ENCODE measurements at places on chromosomes 12 and 14. TPM values are rescaled to one million over a fixed set of nuclear protein-coding genes. Genes with fewer than 3 reads are reported as not detected.
A peak's percentile ranks its signal among the peaks of the same experiment; 100 is the strongest.

- H3K27ac ChIP-seq: no peak within 1 kb of the TSS
- no peaks in the 10 kb centered on the region for H3K36me3 ChIP-seq
- no peaks in the 10 kb centered on the region for H3K4me1 ChIP-seq
- H3K27me3 ChIP-seq: peaks cover 19% of the 10 kb centered on the region
These were observed at the start of gene LRTM2 for GRCh38 chr12:1820191-1820895. Gene LRTM2 (plus strand): TSS chr12:1820565. CDS start chr12:1828149, 7,584 bp downstream.

GRCh38 chr12:123726962-123727361 lies 14.8 kb downstream of the ATP6V0A2 start:
- H3K4me1 ChIP-seq: no peaks in the 10 kb centered on the region
- H3K36me3 ChIP-seq: peaks cover 6% of the 10 kb centered on the region
- H3K27ac ChIP-seq: no peak overlapping the region
- no peak for DNase-seq
- H3K4me3 ChIP-seq: no peak overlapping the region
- no peaks in the 10 kb centered on the region for H3K27me3 ChIP-seq

- H3K36me3 ChIP-seq: no peaks in the 10 kb centered on the region
- H3K27me3 ChIP-seq: no peaks in the 10 kb centered on the region
- peak overlapping the region; percentile 4 for H3K4me3 ChIP-seq
- peaks cover 4% of the 10 kb centered on the region for H3K4me1 ChIP-seq
- peak; percentile 79 for DNase-seq
- H3K27ac ChIP-seq: peak overlapping the region; percentile 92
These were observed 54.3 kb downstream of the CLMN start for GRCh38 chr14:95265106-95266094.

DNA sequence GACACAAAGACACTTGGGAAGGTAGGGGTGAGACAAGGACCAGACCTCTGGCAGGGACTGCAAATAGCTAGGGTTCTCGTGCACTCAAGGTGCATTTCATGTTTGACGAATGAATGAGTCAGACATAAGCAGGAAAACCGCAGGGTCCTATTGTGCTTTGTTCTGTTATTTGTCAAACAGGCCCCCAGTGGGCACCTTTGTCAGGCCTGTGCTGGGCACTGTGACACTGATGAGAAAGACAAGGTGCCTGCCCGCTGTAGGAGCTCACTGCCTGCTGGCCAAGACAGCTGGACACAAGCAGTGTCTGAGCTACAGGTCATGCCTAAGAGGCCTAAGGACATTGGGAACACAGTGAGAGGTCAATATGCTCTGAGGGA lies 2.3 kb downstream of the OTUB2 start:
- H3K4me3 ChIP-seq: no peak overlapping the region
- DNase-seq: no peak
- no peak overlapping the region for H3K27ac ChIP-seq
- no peaks in the 10 kb centered on the region for H3K4me1 ChIP-seq
- H3K36me3 ChIP-seq: no peaks in the 10 kb centered on the region

- no peaks in the 10 kb centered on the region for H3K27me3 ChIP-seq
- H3K4me3 ChIP-seq: peak overlapping the region; percentile 41
- H3K4me1 ChIP-seq: no peaks in the 10 kb centered on the region
- H3K27ac ChIP-seq: peak overlapping the region; percentile 75
- DNase-seq: peak; percentile 39
These were observed 23.1 kb upstream of the RNASE12 start for GRCh38 chr14:20614038-20614840.

The LBHD2 gene
- not detected for total RNA-seq

- no peaks in the 10 kb centered on the region for H3K36me3 ChIP-seq
- H3K27ac ChIP-seq: no peak overlapping the region
- H3K4me3 ChIP-seq: no peak overlapping the region
- no peak for DNase-seq
These were observed 406.6 kb upstream of the SYT1 start for GRCh38 chr12:78457938-78458337.

The ACIN1 gene
- total RNA-seq: 154 TPM

- peaks cover 5% of the 10 kb centered on the region for H3K4me1 ChIP-seq
- peak overlapping the region; percentile 92 for H3K27ac ChIP-seq
- DNase-seq: no peak
- no peaks in the 10 kb centered on the region for H3K27me3 ChIP-seq
- no peaks in the 10 kb centered on the region for H3K36me3 ChIP-seq
These were observed 344 bp downstream of the SPTLC2 start for GRCh38 chr14:77616133-77616453.

The CNTN1 gene
- total RNA-seq: 4.4 TPM

- no peak for DNase-seq
- H3K36me3 ChIP-seq: no peaks in the 10 kb centered on the region
- peak overlapping the region; percentile 1 for H3K27ac ChIP-seq
- H3K4me1 ChIP-seq: no peaks in the 10 kb centered on the region
- no peaks in the 10 kb centered on the region for H3K27me3 ChIP-seq
- peak overlapping the region; percentile 44 for H3K4me3 ChIP-seq
These were observed 66.2 kb downstream of the RNF34 start for GRCh38 chr12:121465921-121466793.

The ARPC3 gene
- total RNA-seq: 252 TPM

DNA sequence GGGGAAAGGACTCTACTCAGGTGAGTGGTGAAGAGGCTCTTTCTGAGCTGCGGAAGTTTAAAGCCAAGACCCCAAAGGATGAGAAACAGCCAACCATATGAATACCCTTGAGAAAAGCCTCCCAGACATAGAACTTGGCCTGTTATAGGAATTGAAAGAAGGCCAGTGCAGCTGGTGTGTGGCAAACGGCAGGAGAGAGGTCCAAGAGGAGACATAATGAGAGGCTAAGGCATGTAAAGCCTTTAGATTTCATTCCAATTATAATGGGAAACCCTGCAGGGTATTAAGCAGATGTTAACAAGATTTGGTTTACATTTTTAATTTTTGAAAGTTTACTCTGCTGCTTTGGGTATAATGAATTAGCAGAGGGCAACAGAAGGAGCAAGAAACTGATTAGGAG lies 552.1 kb upstream of the FBXO33 start:
- no peaks in the 10 kb centered on the region for H3K4me1 ChIP-seq
- no peak overlapping the region for H3K4me3 ChIP-seq
- H3K36me3 ChIP-seq: no peaks in the 10 kb centered on the region
- H3K27me3 ChIP-seq: no peaks in the 10 kb centered on the region
- DNase-seq: no peak

The SLC41A2 gene
- total RNA-seq: 90.9 TPM

DNA sequence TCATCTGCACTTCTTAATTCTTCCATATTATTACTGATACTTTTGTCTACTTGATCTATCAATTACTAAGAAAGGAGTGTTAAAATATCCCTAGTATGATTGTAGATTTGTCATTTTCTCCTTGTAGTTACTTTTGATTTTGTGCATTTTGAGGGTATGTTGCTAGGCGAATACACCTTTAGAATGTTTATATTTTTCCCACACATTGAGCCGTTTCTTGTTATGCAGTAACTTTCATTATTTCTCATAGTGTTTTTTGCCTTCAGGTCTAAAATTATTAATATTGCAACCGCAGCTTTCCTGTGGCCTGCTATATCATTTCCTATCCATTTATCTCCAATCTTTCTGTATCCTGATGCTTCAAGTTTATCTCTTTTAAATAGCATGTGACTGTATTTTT lies 44.6 kb upstream of the C12orf42 start:
- no peaks in the 10 kb centered on the region for H3K27me3 ChIP-seq
- DNase-seq: no peak
- H3K27ac ChIP-seq: no peak overlapping the region
- H3K4me3 ChIP-seq: no peak overlapping the region

The GYS2 gene
- not detected for total RNA-seq

DNA sequence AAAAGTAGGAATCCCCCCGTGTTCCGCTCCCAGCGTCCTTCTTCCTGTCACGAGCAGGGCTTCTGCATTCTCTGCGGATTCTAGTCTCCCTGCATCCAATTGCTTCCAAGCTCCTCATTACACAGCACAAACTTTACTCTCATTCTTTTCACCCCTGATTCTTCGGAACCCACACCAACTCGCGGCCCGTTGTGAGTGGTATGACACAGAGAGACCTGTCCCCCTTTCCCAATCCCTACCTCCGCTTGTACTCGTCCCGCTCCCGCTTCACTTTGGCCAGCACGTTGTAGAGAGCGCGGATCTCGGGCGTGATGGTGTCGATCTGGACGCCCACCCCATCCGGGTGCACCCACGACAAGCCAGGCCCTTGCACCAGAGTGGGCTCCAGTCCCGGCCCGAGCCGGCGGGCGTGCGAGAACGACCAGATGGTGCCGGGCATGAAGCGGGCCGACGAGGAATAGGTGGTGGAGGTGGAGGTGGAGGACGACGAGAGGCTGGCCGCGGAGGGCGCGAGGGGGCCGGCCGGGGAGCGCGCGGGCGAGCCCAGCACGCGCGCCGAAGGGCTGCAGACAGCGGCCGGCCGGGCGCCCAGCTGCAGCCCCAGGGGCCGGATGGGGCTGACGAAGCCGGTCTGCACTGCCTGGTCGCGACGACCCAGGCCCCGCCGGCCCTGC lies 687 bp downstream of the IFFO1 start:
- DNase-seq: no peak
- H3K4me1 ChIP-seq: peaks cover 5% of the 10 kb centered on the region
- H3K27ac ChIP-seq: peak overlapping the region; percentile 50
- H3K36me3 ChIP-seq: no peaks in the 10 kb centered on the region
- H3K4me3 ChIP-seq: peak overlapping the region; percentile 67
- H3K27me3 ChIP-seq: no peaks in the 10 kb centered on the region

GRCh38 chr14:32932914-32933628 lies 5.6 kb upstream of the NPAS3 start:
- H3K36me3 ChIP-seq: no peaks in the 10 kb centered on the region
- H3K27ac ChIP-seq: no peak overlapping the region
- no peaks in the 10 kb centered on the region for H3K4me1 ChIP-seq
- peak overlapping the region; percentile 24 for H3K4me3 ChIP-seq
- no peak for DNase-seq

The DPF3 gene
- 6.7 TPM for total RNA-seq

The OR10P1 gene
- not detected for total RNA-seq

The C1QL4 gene
- total RNA-seq: not detected

The TTC7B gene
- total RNA-seq: 11.8 TPM

The SLC6A12 gene
- total RNA-seq: 2.5 TPM

DNA sequence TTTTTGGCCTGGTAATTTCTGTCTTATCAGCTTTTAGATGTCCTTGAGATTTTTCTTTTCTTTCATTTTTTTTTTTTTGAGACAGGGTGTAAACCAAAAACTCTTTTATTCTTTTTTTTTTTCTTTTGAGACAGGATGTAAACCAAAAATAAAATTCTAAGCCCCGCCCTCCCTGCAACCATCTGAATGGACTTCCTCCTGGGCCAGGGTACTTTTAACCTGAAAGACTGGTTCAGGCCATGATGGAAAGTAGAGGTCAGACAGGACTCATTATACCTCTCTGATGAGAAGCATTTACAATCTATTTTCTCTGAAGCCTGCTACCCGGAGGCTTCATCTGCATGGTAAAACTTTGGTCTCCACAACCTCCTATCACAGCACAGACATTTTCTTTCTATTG lies 33.5 kb upstream of the TCL1B start:
- no peak overlapping the region for H3K27ac ChIP-seq
- no peaks in the 10 kb centered on the region for H3K4me1 ChIP-seq
- no peaks in the 10 kb centered on the region for H3K36me3 ChIP-seq
- no peak overlapping the region for H3K4me3 ChIP-seq

The OR4E2 gene
- total RNA-seq: not detected

The TAS2R7 gene
- not detected for total RNA-seq

The BCL2L14 gene
- 48.6 TPM for total RNA-seq

DNA sequence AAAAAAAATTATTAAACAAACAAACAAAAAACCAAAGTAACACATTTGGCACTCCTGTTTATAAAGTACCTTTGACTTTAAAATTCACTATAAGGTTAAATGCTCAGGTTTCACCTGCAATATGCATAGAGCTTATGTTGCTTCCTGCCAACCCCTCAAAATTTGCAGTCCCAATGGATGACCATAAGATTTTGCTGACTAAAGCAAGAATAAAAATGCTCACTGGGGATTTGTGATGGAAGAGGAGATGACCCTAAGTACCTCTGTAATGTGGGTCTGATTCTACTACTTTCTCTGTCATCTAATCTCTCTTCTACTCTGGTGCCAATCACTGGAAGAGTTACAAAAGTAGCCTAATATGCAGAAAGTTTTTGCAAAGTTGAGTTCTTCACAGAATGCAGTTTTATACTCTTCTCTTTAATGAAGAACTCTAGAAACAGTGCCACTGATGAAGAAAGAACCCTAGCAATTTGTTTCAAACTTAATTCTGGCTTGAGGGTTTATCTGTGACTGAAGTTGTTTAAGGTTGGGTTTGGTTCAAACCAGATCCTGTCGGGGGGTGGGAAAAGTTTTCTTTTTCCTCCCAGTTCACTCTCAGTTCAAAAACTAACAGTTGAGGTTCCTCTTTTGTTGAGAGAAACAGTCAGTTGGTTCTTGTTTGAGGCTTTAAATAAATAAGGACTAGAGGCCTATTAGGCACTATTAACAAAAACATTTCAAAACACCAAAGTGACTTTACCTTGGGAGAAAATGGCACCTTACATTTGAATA lies 10.9 kb downstream of the WASHC3 start:
- H3K27me3 ChIP-seq: no peaks in the 10 kb centered on the region
- no peak overlapping the region for H3K4me3 ChIP-seq
- H3K4me1 ChIP-seq: no peaks in the 10 kb centered on the region
- no peak overlapping the region for H3K27ac ChIP-seq
- no peaks in the 10 kb centered on the region for H3K36me3 ChIP-seq

The ARHGDIB gene
- 40.8 TPM for total RNA-seq

GRCh38 chr14:49755378-49755777 lies 12.6 kb upstream of the KLHDC2 start:
- H3K27ac ChIP-seq: no peak overlapping the region
- no peaks in the 10 kb centered on the region for H3K36me3 ChIP-seq
- DNase-seq: no peak
- no peaks in the 10 kb centered on the region for H3K4me1 ChIP-seq
- H3K4me3 ChIP-seq: no peak overlapping the region
